ENCODE measurements at places on chromosomes 5 and 9.

DNA sequence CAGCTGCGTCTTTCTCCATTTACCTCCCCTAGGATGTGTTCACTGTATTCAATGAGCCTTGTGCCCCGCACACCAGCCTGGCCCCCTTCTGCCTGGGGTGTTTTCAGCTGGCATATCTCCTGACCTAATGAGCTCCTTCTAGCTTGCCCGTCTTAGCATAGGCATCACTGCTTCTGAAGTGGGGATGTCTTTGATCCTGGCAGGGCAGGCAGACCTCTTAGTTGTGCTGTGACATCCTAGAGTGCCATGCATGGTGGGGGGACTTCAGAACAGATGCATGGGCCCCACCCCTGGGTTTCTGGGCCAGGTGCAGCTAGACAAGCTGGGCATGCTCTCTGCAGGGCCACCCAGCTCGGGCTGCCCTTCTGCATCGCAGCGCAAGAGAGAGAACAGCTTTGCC, 172.7 kb downstream of the GADD45G start:
- no peak for DNase-seq

GRCh38 chr9:33952066-33952465, 96.6 kb downstream of the UBAP2 start:
- no peak for DNase-seq

GRCh38 chr9:112734892-112735291, 15.7 kb upstream of the SNX30 start:
- no peak for DNase-seq

GRCh38 chr5:33524476-33524875, 83.7 kb downstream of the TARS1 start:
- no peak for DNase-seq

DNA sequence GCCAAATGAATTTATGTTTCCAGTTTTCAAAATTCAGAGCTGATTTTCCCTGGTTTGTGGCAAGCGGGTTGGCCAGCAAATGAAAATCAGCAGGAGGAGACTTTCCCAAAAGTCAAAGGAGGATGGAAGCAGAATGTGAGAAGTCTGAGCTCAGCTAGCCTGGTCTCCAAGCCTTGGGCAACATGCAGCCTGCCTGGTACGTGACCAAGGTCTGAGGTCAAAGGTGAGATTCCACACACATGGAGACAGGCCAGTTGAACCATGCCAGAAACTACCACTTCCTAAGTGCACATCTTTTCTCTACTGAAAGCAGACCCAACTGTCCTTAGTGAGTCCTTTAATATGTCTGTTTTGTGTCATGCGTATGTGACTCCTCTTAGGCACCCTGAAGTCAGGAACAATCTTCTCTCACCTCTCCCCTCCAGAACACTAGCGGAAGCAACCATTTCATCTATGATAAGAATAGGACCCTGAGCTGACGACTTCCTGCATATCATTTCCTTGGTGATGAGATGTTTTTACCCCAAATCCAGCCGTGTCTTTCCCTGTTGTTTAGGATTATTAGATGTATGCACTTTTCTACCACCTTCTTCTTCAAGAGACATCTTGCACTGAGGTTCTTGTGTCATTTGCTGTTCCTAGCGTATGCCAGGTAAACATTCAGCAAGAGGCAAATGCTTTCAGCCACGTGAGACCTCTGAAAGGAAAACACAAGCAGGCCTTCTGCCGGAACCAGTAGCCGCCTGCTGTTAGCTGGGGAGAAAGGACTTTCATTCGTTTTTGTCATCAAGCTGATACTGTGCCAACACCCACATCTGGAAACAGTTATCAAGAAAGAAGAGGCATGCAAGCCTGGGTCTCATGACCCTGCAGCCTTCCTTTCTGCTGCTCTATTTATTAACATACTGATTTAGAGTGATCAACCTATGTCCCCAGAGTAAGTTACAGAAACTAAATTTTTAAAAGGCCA, 9.7 kb upstream of the TGFBI start:
- DNase-seq, result no peak

DNA sequence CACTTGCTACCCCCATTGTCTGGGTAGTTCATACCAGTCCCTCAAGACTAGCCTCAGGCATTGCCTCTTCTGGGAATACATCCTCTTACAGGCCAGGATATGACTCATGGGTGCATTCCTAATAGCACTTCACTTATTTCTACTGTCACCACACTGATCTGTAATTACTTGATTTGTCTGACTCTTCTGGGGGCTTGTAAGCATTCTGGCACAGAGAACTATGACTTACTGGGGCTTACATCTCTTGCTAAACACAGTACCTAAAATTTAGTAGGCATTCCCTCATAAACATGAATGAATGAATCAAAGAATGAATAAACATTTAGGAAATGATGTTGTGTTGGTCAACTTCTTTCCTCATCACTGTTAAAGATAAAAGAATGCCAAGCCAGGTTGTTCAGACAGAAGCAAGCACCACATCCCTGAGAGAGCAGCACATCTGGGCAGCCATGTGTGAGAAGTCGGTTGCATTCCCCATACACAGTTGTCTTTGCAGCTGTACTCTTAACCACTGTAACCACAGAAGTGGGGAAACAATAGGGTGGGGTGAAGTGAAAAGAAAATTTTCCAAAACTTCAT, 27.6 kb downstream of the IL7R start:
- DNase-seq, result no peak

DNA sequence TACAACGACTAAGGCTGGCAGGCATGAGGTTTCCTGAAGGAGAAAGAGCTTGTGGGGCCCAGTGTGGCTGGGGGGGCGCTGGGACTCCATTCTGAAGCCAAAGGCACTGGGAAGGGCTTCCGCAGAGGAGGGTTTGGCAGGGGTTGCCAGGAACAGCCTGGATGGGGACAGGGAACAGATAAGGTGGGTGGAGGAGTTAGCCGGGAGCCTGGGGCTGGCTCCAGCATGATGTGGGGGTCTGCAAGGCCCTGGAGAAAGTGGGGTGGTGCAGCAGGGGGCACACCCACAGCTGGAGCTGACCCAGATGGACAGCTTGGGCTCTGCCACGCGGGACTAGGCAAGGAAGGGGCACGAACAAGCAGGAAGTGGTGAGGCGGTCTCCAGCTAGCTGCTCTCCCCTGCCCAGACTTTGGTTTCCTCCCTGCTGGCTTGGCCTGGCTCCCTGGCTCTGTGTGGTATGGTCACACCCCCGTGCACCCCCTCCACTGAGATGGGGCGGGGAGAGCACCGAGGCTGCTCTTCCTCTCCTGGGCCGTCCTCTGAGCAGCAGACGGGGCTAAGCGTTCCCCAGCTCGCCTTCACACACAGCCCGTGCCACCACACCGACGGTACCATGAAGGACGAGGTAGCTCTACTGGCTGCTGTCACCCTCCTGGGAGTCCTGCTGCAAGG, at the start of gene LTC4S:
Gene LTC4S (plus strand): TSS at position 519 of the 672 bp plus-strand sequence. CDS start 95 bp downstream, at position 614.
- DNase-seq, result no peak

DNA sequence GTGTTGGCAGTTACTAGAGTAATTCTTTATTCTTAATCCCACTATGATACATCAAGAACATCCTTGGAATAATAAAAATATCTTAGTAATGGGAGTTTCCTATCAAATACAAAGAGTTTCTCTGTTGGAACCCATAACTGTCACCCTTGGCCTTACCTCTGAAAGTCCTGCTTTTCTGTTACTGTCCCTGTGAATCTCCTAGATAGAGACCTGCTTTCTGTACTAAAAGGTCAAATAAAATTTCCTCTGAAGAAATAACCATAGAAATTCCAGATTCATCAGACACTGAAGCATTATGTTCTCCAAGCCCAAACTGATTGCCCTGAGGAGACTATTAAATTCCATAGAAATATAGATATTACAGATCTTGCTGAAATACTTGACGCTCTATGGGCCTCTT, 63.0 kb downstream of the KCNV2 start:
- DNase-seq, result no peak

DNA sequence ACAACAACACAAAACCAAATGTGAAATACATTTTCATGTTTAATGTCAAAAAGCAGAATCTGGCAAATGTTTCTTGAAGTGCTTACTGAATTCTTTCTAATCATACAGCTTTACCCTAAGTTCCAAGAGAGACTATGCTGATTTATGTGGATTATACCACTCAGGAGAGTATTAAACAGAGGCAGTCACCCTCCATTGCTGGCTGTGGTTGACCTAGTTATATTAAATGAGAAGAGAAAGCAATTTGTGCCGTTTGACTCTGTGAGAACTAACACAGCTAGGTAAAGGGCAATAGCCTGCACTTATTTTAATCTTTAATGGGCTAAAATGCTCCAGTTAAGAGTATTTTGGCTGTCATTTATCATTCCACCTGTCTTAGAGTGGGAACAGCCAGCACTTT, 62.6 kb downstream of the ELL2 start:
- DNase-seq, result no peak

DNA sequence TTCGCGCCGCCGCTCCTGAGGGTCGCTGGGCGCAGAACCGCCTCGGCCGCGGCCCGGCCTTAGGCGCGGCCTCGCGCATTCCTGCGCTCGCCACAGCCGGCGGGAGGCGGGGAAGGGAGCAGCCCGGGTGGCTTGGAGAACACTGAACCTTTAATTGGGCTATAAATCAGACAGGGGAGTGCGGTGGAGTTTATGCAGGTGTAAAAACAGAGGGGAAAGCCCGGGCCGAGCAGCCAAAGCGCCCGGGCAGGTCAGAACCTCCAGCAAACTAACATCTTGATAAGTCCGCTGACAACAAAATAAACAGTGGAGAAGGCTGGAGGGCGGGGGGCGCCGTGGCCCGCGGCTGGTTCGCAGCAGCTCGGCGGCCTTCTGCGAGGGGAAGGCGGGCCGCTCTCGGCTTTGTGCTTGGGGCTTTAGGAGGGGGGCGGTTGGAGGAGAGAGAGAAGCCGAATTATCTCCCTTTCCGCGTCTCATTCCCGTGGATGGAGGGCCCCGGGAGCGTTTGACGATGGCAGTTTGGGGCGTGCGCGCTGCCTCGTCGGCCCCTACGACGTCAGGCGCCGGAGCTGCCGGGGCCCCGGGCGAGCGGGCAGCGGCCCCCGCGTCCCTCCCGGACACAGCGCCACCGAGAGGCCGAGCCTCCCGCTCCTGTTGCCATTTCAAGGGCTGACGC, 11.3 kb downstream of the FOXD1 start:
- DNase-seq, result no peak

DNA sequence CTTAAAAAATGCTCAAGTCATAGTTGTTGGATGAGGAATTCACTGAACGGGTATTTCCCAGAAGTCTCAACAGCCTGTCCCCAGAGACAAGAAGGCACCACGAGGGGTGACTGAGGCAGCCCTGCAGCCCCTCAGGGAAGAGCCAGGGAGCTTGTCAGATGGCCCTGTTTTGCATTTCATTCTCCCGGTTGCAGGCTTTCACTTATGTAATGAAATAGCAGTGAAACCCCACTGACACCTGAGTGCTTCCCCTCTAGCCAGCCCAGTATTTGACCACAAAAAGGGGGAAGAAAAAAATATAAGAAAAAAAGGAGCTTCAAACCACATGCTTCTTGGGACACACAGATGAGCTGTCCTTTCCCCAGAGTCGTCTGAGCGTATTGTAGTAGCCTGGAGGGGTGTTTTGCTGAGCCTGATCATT, 75.3 kb upstream of the IL12B start:
- DNase-seq, result no peak

DNA sequence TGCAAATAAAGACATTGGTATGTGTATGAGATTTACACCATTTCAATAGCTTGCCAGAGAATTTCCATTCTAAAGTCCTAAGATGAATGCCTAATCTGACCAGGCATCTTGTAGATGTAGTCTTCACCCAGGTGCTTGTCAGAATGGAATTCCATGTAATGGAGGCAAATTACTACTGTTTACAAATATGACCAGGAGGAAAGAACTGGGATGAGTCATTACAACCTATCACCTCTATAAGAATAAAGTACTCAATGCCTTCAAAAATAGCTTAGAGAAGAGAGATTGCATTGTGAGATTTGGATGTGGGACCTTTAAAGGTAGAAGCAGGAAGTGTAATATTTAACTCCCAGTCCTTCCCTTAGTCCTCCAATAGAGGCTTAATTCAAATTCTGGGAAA, 507.0 kb upstream of the PTGER4 start:
- no peak for DNase-seq

- no peak for DNase-seq
These were observed 21.5 kb downstream of the GABBR2 start for GRCh38 chr9:98686961-98687855.

GRCh38 chr9:90898228-90898627, 96.6 kb downstream of the SYK start:
- DNase-seq, result no peak

DNA sequence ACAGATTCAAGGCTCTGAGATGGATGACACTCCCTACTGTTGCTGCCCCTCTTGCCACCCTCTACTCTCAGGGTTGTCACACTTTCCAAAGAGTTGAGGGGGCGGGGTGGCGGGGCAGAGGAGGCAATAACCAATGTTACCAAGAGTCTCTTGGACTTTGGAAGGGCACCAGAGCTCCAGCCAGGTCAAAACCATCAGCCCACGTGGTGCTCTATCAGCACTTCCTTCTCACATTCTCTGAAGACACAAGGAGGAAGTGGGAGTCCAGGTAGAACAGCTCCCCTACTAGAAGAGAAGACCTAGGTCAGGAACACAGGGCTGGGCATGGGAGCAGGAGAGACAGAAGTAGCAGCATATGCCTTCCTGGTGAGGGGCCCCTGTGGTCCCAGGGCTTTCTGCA, 33.0 kb upstream of the PIK3R1 start:
- no peak for DNase-seq

- DNase-seq, result no peak
These were observed 97.2 kb upstream of the NREP start for GRCh38 chr5:111854186-111854585.

DNA sequence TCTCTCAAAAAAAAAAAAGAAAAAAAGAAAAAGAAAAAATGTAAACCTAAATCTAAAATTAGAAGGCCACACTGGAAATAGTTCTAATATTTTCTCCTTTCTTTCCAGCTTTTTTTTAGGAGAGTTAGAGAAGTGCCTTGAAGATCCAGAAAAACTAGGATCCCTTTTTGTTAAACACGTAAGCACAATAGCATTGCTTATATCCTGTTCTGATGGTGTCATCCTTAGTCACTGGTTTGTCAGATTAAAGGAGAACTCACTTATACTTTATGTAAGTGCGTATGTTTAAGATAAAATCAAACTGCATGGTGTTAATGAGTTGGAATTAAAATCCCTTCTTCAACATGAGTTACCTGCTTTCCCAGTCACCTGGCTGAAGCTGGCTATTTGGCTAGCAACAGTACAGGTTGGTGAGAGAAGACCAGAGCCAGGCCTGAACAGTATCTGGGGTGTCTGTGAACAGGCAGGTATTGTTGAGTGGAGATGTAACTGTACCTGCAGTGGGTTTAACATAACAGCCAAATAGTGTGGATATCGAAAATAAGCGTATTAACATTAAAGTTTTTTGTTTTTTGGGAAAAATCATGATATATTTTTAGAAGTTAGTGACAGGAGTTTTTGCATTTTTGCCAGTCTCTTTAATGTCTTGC, 104.7 kb upstream of the OTULINL start:
- no peak for DNase-seq

GRCh38 chr5:136141561-136141960, 8.9 kb downstream of the SMAD5 start:
- DNase-seq, result no peak

- no peak for DNase-seq
These were observed 25.8 kb downstream of the PRRC2B start for GRCh38 chr9:131419716-131420115.

DNA sequence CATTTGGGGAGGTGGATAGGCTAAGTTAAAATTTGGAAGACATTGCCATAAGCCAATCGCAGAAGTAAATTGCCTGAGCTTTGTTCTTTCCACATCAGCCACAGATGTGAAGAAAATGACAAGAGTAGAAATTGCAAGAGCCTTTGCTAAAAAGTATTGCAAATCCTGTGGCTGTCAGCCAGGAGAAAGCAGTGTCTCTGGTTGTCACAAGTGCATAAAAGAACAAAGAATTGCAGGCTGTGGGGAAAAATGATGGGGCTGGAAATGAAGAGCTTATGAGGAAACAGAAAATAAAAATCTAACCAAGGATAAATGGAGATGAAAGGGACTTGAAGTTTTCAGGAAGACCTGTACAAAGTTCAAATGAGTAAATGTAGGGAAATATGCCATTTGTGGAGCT, 344.8 kb downstream of the CSNK1G3 start:
- no peak for DNase-seq

Data from activated CD4-positive, alpha-beta T cell treated with anti-CD3 and anti-CD28 coated beads, Interleukin-2, amount 50 U/mL, for 24 hours (primary cell).